Left cardiac atrium (tissue), 4 donors: ENCODE measurements at places on chromosomes 7 and 10. TPM values are rescaled to one million over a fixed set of nuclear protein-coding genes. Genes with fewer than 3 reads are reported as not detected.

DNA sequence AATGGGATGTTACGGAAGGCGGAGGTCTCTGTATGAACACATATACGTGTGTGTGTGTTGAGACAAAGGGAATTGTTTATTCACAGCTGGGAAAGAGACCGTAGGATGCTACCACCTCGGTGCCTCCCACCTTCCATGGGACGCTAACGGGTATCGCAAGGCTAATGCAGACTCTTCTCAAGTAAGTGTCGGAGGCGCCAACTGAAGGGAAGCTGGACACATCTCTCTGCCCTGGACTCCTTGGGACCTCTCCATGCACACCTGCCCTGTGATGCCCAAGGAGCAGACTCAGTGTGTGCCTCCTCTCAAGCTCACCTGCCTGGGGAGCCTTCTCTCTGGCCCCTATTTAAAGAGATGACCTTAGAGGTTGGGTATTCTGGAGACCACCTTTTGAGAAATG is 230.9 kb downstream of the DNAJB6 start:
- no peak for DNase-seq

DNA sequence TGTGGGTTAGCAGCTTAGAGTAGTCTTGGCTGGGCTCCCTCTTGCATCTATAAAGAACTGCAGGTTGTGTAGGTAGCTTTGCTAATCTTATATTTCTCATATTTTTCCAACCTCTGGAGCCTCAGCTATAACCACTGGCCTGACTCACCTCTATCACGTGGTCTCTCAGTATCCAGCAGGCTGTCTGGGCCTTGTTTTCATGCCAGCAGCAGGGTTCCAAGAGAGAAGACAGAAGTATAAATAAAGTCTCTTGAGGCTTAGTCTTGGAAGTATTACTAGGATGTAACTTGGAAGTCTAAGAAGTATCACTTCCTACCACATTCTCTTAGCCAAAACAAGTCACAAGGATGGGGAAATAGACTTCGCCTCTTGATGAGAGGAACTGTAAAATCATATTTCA is 73.3 kb downstream of the WIPF3 start:
- DNase-seq = peak; percentile 47

- no peak for DNase-seq
These were observed 417.9 kb downstream of the IPMK start for GRCh38 chr10:57849691-57850357.

GRCh38 chr7:67022511-67022910 is 25.9 kb downstream of the TYW1 start:
- no peak for DNase-seq

DNA sequence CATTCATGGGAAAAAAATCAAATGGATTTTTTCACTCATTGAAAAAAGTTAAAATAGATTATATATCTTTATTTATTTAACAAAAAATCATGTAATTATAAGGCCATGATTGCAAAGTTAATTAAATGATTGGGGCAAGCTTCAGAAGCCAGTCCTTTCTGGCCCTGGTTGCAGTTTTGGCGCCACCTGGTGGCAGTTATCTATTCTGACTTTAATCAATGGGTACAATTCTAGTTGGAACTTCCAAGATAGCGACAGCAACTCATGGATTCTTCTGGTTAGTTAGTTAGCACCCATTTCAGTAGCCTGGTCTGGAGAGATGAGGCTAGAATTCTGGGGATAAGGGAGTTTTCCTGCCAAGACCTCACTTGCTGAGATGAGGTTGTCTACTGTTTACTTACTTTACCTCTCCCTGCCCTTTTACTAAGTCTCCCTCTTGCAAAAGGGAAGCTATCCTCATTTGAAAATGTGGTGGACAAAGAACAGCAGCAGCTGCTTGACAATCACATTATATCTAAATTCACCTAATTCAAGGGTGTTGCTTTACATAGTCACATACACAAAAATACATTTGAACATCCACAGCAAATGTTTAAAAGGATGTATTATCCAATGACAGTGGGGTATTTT is 42.3 kb downstream of the NOC3L start:
- peak; percentile 76 for DNase-seq

- DNase-seq = no peak
These were observed 201.3 kb downstream of the ARL4A start for GRCh38 chr7:12888717-12889116.

DNA sequence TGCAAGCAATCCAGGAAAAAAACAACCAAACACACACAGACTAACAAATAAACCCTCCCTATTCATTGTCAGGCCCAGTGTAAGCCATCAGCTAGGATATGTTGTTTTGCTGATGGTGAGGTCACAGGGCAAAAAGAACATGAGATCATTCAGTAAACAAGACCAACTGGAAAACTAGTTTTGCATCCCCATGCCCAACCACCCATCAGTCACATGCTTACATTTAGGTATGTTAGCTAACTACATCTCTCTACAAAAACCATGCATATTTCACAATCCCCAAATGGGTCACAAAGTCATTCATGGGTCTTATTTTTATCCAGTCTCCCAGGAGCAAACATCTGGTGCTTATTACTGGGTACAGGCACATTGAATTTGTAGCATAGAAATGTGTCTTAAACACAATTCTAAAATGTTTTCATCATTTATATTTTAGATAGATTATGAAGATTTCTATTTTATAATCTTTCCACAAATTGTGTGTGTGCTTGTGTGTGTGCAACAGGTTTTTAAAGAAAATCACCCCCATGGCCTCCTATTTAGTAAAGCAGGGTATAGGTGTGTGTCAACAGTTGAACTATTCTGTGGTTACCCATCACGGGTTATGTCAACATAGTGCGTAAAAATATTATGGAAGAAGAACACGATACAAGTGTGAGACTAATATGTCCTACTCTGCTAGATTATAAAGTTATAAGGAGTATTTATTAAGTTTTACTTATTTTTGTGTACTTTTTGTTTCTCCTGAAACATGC is 103.8 kb upstream of the AKR1E2 start:
- DNase-seq = no peak

PNLIP gene
- not detected for total RNA-seq

AMZ1 gene
- total RNA-seq = 0.27 TPM

ATP5MK gene
- total RNA-seq = 985 TPM

SPDYE1 gene
- total RNA-seq = not detected

CSTF2T gene
- total RNA-seq = 23.7 TPM
